Neural crest cell (in vitro differentiated cells): ENCODE measurements at places on chromosomes 4 and X.

DNA sequence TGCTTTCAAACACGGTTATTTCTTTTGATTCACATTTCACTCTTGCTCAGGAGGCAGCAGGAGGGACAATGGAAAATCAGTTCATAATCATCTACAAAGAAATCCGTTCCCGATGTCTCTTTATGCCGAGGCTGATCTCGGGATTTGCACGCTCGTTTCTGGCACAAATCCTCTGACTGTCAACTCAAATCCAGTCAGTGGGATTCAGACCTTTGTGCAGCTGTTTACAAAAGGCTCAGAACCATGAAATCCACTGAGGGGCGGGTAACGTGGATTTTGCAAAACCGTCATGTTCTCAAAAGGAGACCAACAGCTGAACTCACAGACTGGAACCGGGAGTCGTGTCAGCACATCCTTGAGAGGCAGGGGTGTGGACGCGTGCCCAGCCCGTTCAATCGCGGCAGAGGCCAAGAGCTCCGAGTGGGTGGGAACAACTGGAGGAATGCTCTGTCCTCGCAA, 46.4 kb downstream of the ACOX3 start:
- no peak for DNase-seq

DNA sequence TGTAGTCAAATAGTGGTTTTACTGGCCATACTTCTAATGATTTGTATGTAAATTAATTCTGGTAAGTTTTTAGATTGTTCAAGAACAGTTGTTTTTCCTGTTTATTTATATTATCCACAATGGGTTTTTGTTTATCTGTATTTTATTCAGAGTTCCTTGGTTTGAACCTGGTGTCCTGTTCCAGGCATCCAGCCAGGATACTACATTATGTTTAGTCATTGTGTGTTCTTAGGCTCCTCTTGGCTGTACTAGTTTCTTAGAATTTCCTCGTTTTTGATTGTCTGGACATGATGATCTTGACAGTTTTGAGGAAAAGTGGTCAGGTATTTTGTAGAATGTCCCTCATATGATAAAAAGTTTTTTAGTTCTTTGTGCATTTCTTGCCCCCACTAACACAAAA, 7.8 kb downstream of the TIGD2 start:
- no peak for DNase-seq

- no peak for DNase-seq
Observed at GRCh38 chrX:50762578-50762977, 51.4 kb downstream of the SHROOM4 start.

DNA sequence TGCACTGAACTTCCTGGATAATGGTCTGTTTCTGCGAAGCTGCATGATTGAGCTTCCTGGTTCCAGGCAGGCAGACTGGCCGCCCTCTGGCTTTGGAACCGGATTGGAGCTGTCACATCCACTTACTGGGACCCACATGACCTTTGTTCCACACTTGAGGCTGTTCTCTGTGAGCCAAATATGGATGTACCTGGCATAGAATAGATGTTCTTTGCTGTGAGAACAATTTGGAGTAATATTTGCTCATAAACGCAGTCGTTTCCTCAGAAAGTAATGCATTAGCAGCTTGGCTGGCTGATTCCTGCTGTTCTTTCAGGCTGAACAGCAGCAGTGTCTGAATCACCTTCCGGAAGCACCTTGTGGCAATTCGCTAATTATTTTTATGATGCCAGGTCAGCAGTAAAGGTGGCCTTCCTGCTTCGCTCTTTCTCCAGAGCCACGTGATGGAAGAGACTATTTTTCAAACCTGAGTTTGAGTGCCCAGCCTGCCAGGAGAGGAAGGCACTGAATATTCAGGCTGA, 78.1 kb upstream of the BOD1L1 start:
- no peak for DNase-seq

DNA sequence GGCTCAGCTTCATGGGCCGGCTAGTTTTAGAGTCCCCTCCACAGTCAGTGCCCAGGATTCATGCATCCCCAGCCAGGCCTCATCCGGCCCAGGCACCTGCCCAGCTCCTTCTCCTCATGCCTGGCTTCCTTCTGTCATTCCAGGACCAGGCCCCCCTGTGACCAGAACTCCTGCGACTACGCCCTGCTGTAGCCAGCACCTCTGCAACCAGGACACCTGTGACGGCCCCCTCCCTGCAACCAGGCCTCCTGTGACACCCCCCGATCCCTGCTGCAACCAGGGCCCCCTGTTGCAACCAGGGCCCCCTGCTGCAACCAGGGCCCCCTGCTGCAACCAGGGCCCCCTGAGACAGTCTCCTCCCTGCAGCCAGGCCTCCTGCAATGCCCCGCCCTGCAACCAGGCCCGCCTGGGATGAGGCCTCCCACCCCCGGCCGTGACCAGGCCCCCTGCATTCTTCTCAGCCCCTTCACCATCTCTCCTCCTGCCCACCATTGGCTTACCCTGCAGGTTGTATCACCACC, 46.8 kb downstream of the HTRA3 start:
- DNase-seq = no peak

DNA sequence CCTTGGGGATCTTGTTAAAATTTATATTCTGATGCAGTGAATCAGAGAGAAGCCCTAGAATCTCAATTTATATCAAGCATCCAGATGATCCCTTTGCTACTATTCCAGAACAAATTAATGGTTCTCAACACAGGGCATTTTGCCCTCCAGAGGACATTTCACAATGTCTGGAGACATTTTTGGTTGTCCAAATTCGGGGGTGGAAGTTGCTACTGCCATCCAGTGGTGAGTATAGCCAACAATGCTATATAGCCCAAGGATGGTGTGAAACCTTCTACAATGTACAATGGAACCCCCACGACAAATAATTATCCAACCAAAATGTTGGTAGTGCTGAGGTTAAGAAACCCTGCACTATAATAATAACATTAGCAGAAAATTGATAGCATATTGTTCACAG, 2440.0 kb downstream of the PCDH7 start:
- DNase-seq = no peak

- no peak for DNase-seq
Observed at GRCh38 chr4:145933134-145933533, 5.5 kb downstream of the ZNF827 start.

GRCh38 chrX:519741-520140, 110.8 kb upstream of the SHOX start:
- no peak for DNase-seq

- no peak for DNase-seq
Observed at GRCh38 chrX:111123606-111124179, 27.7 kb downstream of the PAK3 start.

- DNase-seq = peak; percentile 34
Observed at GRCh38 chr4:3388471-3389232, 53.1 kb upstream of the HGFAC start.

- no peak for DNase-seq
Observed at GRCh38 chrX:56782352-56782751, 53.3 kb downstream of the NBDY start.

DNA sequence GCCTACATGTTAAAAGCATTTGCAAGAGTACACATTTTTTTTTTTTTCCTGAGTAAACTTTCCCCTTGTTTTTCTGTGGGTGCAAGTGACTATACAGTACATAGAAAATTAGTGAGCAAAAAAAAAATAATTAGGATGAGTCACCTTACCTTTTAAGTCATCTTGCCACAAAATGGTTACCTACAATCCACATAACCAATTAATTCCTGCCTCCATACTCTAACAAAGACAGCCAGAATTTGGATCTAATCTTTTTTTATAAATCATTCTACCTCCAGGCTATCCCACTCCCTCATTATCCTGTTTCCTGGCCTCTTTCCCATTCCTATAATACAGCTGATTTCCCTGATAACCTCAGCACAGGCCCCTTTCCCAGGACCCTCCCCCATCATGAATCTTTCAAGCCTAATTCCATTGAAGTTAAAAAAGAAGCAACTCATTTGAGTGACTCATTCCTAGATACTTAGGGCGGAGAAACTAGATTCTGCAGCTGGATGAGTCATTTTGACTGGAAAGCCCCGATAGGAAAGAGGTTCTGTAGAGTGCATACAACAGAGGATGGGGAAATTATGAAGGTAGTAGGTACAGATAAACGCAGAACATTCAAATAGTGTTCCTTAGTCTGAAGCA, 128.2 kb downstream of the C4orf51 start:
- no peak for DNase-seq

DNA sequence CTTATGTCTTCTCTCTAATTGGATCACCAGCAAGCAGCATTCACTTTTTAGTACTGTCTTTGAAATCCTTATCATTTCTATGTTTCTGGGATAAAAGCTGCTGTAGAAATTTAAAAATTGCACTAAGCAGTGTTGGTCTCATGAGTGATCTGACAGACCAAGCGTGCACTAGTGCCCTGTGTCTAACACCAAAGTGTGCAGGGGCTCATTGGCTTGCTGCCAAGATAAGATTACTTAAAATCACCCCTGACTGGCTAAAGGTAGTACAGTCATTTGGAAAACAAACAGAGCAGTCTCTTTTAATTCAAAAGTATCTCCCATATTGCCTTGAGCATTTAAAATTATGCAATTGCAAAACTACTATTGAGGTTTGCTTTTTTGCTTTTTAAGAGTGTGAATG, 304.6 kb downstream of the ARAP2 start:
- DNase-seq = no peak

GRCh38 chr4:11628093-11628725, 199.5 kb upstream of the HS3ST1 start:
- no peak for DNase-seq

DNA sequence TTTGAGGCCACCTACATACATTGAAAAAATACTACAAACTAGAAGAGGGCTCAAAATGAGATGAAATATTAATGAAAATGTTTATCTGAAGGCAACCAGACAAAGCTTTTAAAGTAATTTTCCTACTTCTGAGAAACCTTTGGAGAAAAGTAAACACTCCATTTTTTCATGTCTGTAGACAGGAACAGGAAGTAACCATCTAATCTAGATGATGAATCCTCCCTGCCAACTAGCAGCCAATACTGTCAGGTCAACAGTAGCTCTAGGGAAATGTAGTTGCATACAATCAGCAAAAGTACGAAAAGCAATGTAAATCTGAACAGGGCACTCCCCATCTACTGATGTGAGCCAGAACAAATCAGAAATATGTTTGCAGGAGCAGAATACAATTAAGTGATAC, 49.0 kb downstream of the AMMECR1 start:
- DNase-seq = no peak

DNA sequence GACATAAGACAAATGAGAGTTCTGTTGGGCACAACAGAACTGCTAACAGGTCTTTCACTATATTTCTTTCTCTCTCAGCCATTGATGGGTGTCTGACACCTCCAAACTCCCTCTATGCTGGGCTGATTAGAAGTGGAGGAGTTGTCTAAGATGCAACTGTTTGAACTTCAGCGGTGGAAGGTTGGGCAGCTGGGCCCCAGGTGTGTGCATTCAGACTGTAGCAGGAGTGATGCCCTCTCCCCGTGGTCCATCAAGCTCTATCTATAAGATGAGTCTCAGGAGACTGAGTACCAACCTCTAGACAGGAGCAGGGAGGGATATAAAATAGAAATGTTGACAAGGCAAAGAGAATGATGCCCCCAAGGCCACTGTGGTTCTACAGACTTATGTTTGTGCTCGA, 28.2 kb upstream of the CHRNA9 start:
- no peak for DNase-seq

- no peak for DNase-seq
Observed at GRCh38 chr4:35166466-35166865, 1077.8 kb downstream of the ARAP2 start.

DNA sequence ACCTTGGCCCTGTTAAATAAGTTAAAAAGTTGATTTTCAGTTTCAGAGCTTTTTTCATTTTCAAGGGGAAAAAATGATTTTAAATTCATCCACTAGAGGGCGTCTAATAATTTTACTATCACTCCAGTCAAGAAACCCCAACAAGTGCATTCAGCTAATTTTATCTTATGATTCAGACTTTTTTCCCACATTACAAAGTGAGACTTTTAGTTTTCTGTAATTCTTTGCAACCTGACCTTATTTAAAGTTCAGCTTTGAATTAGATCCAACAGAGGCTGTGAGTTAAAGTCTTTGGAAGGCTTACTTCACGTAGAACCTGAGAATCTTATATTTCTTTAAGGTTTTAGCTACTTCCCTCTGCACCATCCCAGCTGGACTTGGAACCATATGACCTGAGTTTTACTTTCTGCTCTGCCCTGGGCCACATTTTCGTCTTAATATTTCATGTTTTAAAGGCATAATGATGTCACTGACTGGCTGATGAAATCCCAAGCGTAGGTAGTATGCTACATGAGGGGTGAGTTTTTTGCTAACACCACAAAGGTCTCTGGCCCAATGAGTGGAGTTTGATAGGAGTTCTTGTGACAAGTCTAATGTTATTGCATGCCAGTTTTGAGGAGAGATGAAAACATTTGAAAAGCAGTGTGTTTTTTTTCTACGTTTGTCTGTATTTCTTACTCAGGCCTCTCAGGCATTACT, 7.2 kb downstream of the GNRHR start:
- DNase-seq = no peak

GRCh38 chr4:140237616-140238350, 83.8 kb upstream of the MAML3 start:
- DNase-seq = peak; percentile 63

DNA sequence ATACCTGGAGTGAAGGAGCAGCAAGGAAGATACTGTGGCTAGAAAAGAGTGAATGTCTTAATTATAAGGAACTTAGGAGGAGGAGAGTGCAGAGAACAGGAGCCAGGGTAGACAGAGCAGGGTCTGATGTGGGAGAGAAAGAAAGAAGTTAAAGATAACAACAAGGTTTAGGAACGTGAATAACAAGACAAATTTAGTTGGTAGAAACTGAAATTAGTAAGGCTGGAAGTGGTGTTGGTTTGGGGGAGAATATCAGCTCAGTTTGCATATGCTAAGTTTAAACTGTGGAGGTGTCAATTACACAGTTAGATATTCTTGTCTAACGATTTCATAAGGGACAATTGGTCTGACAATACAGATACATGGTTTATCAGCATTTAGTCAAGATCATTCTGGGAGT, 1123.7 kb upstream of the PABPC4L start:
- DNase-seq = no peak

DNA sequence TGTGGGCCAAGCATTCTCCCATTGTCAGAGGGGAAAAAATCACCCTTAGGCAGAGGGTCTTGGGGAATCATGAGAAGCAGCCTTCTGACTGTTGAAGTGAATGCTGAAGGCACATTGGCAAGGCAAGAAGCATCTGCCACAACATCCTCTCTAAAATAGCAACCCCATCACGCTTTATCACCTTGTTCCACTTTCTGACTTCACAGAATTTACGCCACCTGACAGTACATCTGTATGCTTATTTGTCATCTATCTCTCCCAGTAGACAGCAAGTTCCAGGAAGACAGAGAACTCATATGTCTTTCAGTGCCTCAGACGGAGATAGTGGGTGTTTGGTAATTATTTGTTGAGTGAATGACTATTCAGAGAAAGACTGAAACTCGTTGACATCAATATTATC, 68.4 kb upstream of the SCML1 start:
- DNase-seq = no peak

GRCh38 chrX:78330540-78330939, 3.1 kb upstream of the CYSLTR1 start:
- DNase-seq = no peak

DNA sequence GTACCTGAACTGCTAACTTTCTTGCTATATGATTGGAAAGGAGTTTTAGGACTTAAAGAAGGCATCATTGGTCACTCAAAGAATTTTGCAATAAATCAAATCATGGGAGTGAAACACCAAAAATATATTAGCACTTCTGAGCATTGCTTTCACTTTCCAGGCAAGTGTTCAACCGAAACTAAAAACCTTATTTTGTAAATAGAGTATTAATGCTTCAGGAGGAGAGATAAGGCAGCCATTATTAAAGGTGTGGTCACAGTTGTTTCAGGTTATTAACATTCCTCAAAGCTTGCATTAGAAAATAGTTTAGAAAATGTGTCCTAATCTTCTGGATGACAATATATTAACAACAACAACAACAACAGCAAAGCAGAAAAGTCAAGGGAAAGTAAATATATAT, 92.3 kb upstream of the TLL1 start:
- DNase-seq = no peak

- peak; percentile 47 for DNase-seq
Observed at GRCh38 chr4:142282870-142283431, 563.1 kb downstream of the INPP4B start.
